ENCODE measurements at places on chromosomes 5 and 9.

DNA sequence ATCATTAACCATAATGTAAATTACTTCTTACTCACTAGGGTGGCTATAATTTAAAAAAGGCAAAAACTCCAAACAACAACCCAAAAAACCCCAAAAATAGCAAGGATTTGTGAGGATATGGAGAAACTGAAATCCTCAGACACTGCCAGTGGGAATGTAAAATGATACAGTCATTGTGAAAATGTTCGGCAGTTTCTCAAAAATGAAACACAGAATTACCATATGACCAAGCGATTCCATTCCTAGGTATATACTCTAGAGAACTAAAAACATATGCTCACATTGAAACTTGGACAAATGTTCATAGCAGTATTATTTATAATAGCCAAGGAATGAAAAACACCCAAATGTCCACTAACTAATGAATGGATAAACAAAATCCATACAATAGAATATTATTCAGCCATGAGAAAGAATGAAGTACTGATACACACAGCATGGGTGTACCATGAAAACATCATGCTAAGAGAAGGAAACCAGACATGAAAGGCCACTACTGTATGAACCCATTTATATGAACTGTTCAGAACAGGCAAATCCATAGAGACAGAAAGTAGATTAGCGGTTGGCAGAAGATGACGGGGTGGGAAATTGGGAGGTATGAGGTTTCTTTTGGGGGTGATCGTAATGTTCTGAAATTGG lies 119.1 kb downstream of the MAPKAP1 start:
- DNase-seq = no peak

GRCh38 chr9:97903177-97903576 lies 19.1 kb downstream of the TRMO start:
- DNase-seq = no peak

- DNase-seq = no peak
Measured at GRCh38 chr5:129904667-129905472, 605 bp downstream of the CHSY3 start.

DNA sequence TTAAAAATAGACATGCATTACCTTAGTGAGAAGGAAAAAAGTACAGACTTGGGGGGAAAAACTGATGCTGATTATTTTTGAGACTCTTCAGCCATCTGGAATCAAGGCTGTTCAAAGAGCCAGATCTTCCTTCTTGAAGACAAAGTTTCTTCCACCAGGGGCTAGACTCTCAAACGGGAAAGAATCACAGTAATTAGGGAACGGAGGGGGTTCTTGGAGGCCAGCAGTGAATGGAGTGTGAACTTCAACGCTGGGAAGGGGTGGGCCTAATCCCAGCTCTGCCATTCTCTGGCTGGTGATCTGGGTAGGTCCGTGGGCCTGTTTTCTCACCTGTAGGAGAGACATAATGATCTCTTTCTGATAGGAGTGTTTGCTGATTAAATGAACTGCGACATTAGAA lies 21.1 kb upstream of the LHX2 start:
- no peak for DNase-seq

GRCh38 chr9:68951879-68952659 lies 61.8 kb downstream of the PRKACG start:
- DNase-seq = peak; percentile 13
